Fibroblast of lung (primary cell): ENCODE measurements at places on chromosomes 6 and 20. TPM values are rescaled to one million over a fixed set of nuclear protein-coding genes. Genes with fewer than 3 reads are reported as not detected.

PREX1 gene
- 1.0 and 2.9 TPM in 2 replicates for polyA plus RNA-seq

ABHD16B gene
- polyA plus RNA-seq = not detected in 2 replicates

CDH4 gene
- 6.8 and 8.7 TPM in 2 replicates for polyA plus RNA-seq

HUS1B gene
- polyA plus RNA-seq = 0.08 and 0.11 TPM in 2 replicates

CENPW gene
- polyA plus RNA-seq = 8.3 and 25.4 TPM in 2 replicates

TRIM31 gene
- polyA plus RNA-seq = not detected in 2 replicates

GRIK2 gene
- 0.12 and 0.40 TPM in 2 replicates for polyA plus RNA-seq

RTN4IP1 gene
- 9.2 and 10.0 TPM in 2 replicates for polyA plus RNA-seq

CLPSL1 gene
- not detected in 2 replicates for polyA plus RNA-seq

WFDC2 gene
- not detected in 2 replicates for polyA plus RNA-seq

PACRG gene
- 0.30 and 0.77 TPM in 2 replicates for polyA plus RNA-seq

HTR1E gene
- not detected in 2 replicates for polyA plus RNA-seq

GNAS-AS1 gene
- polyA plus RNA-seq = 0.28 and 0.32 TPM in 2 replicates

- H3K4me3 ChIP-seq = no peak overlapping the region
- no peaks in the 10 kb centered on the region for H3K4me1 ChIP-seq
- no peak overlapping the region for H3K27ac ChIP-seq
- no peak for DNase-seq
- no peaks in the 10 kb centered on the region for H3K36me3 ChIP-seq
- no peaks in the 10 kb centered on the region for H3K27me3 ChIP-seq
These were observed 188.2 kb downstream of the SIM1 start for GRCh38 chr6:100276311-100277057.

DNA sequence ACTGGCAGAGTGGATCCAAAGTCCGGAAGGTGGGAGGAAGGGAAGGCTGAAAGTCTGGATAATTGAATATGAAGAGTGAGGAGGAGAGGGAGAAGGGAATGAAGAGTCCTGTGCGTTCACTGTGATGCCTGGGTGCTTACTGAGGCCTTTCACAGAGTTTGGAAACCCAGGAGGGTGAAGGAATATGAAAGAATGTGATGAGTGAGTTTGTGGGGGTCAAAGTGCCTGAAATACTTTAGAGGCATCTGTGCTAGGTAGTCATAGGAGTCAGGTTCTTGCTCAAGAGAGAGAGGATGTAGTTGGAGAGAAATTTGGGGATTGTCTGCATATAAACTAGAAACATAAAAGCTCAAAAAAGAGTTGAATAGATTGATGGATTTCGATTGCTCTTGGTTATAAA lies 20.7 kb downstream of the NKX2-4 start:
- H3K36me3 ChIP-seq = no peaks in the 10 kb centered on the region
- H3K27me3 ChIP-seq = no peaks in the 10 kb centered on the region
- no peaks in the 10 kb centered on the region for H3K4me1 ChIP-seq
- DNase-seq = no peak

DNA sequence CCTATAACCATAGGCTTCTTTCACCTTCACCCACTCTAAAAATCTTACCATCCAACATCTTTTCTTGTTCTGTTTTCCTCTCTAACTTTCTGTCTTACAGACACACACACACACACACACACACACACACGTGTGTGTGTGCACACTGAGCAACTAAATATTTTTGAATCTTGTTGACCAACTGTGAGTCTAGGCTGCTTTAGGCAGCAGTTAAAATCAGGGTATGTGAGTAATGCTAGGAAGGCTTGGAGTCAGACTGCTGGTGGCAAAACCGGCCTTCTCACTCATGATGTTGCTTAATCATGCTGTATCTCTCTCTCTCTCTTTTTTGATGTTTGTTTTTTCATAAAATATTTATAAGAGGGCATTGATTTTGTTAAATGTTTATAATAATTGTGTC lies 103.1 kb upstream of the TBX18 start:
- no peak for DNase-seq
- H3K27me3 ChIP-seq = no peaks in the 10 kb centered on the region
- no peak overlapping the region for H3K27ac ChIP-seq
- H3K4me3 ChIP-seq = no peak overlapping the region
- no peaks in the 10 kb centered on the region for H3K36me3 ChIP-seq

GRCh38 chr6:5730585-5731263 lies 276.0 kb downstream of the NRN1 start:
- no peaks in the 10 kb centered on the region for H3K36me3 ChIP-seq
- no peaks in the 10 kb centered on the region for H3K27me3 ChIP-seq
- no peak overlapping the region for H3K27ac ChIP-seq
- no peak overlapping the region for H3K4me3 ChIP-seq
- H3K4me1 ChIP-seq = no peaks in the 10 kb centered on the region
- DNase-seq = peak; percentile 67

GRCh38 chr6:99662616-99663015 lies 56.0 kb downstream of the PRDM13 start:
- no peak overlapping the region for H3K27ac ChIP-seq
- H3K27me3 ChIP-seq = no peaks in the 10 kb centered on the region
- H3K36me3 ChIP-seq = no peaks in the 10 kb centered on the region
- H3K4me1 ChIP-seq = no peaks in the 10 kb centered on the region
- no peak overlapping the region for H3K4me3 ChIP-seq
- no peak for DNase-seq

DNA sequence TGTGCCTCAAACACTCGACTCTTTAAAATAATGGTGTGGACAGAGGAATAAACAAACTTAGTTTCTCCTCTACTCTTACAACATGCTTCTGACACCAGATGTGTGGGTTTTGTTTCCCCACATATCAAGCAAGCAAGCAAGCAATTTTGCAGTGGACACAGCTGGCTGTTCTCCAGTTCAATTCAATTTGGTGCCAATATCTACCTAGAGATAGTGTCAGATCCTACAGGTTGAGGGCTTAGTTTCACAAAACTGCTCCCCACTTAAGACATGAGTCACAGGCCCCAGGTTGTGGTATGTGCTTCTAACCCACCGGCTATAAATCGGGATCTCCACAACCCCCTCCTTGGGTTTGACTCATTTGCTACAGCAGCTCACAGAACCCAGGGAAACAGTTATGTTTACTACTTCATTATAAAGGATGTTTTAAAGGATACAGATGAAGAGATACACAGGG lies 131.4 kb upstream of the TRAF3IP2 start:
- peaks cover 2% of the 10 kb centered on the region for H3K4me1 ChIP-seq
- peak; percentile 89 for DNase-seq
- H3K4me3 ChIP-seq = no peak overlapping the region
- no peak overlapping the region for H3K27ac ChIP-seq

DNA sequence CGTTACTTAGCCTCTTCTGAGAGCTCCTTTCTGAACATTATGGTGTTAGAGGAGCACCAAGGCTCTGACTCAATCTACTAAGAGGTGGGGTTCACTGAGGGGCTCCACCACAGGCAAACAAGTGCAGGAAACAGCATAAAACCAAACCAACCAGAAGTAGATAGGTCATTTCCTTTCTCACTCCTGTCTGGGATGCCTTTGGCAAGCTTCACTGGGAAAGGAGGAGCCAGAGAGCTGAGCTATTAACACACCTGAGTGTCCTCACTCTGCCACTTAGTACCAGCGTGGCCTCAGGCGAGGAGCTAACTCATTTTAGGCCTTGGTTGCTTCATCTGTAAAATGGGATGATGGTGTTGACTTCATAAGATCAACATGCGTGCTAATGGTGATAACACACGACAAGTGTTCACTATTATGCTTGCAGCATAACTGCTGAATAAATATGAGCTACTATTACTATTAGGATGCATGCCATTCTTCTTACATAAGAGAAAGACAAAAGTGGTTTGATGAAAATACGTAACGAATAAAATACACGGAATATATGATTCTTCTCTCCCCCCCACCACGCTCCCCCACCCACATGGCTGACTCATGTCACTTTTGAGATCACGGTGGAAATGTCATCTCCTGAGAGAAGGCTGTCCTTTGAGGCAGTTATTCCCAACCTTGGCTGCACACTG lies 185.4 kb downstream of the BCAS1 start:
- no peak overlapping the region for H3K4me3 ChIP-seq
- peaks cover 4% of the 10 kb centered on the region for H3K4me1 ChIP-seq
- no peaks in the 10 kb centered on the region for H3K27me3 ChIP-seq
- H3K36me3 ChIP-seq = no peaks in the 10 kb centered on the region
- no peak for DNase-seq
- no peak overlapping the region for H3K27ac ChIP-seq

GRCh38 chr6:147903321-147903720 lies 394.8 kb downstream of the SAMD5 start:
- no peak overlapping the region for H3K4me3 ChIP-seq
- no peaks in the 10 kb centered on the region for H3K4me1 ChIP-seq
- H3K27me3 ChIP-seq = no peaks in the 10 kb centered on the region
- no peak overlapping the region for H3K27ac ChIP-seq

GRCh38 chr6:45663251-45664221 lies 285.8 kb upstream of the SUPT3H start:
- DNase-seq = peak; percentile 46
- peaks cover 2% of the 10 kb centered on the region for H3K36me3 ChIP-seq
- no peak overlapping the region for H3K4me3 ChIP-seq
- H3K4me1 ChIP-seq = peaks cover 2% of the 10 kb centered on the region
- H3K27ac ChIP-seq = peak overlapping the region; percentile 39

DNA sequence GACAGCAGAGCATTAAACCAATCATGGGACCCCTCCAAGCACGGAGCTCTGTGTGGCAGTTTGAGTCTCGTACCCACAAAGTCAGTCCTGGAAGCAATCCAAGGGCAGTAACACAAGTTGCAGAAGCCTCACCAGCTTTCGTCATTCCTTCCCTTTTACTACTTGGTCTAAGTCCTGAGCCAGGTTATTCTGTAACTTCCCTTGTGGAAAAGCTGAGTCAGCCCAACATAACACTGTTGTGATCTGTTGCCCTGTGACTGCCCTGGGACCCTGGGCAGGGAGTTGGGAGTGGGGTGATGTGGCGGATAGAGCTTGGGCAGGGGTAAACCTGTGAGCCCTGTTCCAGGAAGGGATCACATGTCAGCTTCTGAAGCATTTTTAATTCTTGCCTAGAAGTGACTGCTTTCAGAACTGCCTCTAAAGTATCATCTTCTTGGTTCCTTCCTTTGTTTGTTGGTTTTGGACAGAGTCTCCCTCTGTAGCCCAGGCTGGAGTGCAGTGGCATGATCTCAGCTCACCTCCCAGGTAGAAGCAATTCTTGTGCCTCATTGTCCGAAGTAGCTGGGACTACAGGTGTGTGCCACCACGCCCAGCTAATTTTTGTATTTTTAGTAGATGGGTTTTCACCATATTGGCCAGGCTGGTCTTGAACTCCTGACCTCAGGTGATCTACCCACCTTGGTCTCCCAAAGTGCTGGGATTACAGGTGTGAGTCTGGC lies 183.7 kb upstream of the JAG1 start:
- H3K27me3 ChIP-seq = no peaks in the 10 kb centered on the region
- no peak overlapping the region for H3K27ac ChIP-seq
- H3K4me1 ChIP-seq = no peaks in the 10 kb centered on the region
- no peak overlapping the region for H3K4me3 ChIP-seq
- no peaks in the 10 kb centered on the region for H3K36me3 ChIP-seq

DNA sequence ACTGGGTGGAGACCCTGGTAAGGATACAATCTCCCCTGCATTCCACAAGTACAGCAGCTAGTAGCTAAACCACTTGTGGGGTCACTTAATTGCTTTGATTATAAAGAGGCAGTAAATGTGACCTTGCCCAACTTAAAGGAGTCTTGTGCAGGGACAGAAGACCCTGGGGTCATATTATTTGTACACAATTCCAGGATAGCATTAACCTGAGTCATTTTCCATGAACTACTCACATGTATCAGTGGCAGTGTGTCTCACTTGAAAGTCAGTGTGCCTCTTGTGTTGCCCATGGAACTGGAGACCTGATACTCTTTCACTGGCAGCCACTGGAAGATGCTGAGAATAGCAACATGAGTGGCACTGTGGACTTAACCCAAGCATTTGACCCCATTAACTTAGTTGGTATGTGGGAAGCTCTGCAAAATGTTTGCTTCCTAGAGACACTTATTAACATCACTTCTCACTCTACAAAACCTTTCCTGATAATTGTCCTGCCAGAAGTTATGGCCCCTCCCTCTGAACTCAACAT lies 28.9 kb downstream of the CLIC5 start:
- no peak overlapping the region for H3K27ac ChIP-seq
- no peaks in the 10 kb centered on the region for H3K36me3 ChIP-seq
- H3K27me3 ChIP-seq = no peaks in the 10 kb centered on the region
- H3K4me3 ChIP-seq = no peak overlapping the region

- no peaks in the 10 kb centered on the region for H3K27me3 ChIP-seq
- peaks cover 5% of the 10 kb centered on the region for H3K36me3 ChIP-seq
- H3K4me1 ChIP-seq = peaks cover 2% of the 10 kb centered on the region
- no peak for DNase-seq
These were observed 3.5 kb downstream of the TUBB1 start for GRCh38 chr20:59022754-59023153.

GRCh38 chr6:165663736-165664558 lies 906 bp upstream of the PDE10A start:
- peaks cover 11% of the 10 kb centered on the region for H3K27me3 ChIP-seq
- DNase-seq = no peak
- peak overlapping the region; percentile 42 for H3K4me3 ChIP-seq
- no peaks in the 10 kb centered on the region for H3K36me3 ChIP-seq
- H3K27ac ChIP-seq = no peak overlapping the region

DNA sequence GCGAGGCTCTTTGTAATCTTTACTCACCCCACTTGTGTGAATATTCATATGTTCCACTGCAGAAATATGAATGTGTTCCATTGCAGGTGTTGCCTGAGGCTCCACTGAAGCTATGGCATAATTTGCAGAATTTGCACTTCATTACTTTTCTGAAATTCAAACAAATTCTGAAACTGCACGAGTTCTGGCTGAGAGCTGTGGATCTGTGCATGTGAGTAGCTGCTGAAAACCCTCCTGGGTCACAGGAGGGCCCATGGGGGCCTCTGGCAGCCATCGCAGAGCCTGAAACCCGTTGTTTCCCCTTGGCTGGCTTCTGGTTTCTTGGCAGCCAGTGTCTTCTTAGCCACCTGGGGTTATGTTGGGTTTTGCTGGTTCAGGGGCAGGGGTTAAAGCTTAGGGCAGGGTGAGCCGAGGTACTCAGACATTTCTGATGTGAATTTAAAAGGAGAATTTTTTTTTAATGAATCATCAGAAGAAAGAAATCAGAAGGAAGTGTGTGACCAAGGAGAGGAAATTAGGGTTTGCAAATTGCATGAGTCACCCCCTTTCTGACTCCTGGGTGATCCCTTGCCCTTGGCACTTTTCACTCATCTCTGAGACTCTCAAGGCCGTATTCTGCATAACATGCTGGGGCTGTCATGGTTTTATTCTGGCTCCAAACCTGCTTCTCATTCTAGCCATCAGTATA lies 40.6 kb downstream of the TOX2 start:
- peak; percentile 94 for DNase-seq
- peaks cover 45% of the 10 kb centered on the region for H3K4me1 ChIP-seq
- peak overlapping the region; percentile 90 for H3K27ac ChIP-seq

GRCh38 chr20:2759603-2760296 lies 40.7 kb downstream of the CPXM1 start:
- DNase-seq = no peak
- no peak overlapping the region for H3K27ac ChIP-seq
- peaks cover 12% of the 10 kb centered on the region for H3K27me3 ChIP-seq
- no peak overlapping the region for H3K4me3 ChIP-seq

DNA sequence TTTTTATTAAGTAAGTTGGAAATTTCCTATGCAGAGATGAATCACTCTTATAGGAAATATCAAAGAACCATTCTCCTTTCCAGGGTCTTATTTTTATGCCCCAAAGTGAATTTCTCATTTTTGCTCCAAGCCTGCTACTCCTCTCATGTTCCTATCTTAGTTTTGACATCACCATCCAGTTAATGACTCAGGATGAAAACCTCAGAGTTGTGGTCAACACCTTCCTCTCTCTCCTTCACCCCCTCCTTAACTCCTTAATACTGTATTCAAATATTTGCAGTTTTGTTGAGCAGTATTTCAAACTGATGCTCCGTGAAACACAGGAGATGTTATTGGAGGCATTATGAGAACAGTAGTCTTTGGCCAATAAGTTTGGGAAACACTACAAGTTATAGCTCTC lies 64.1 kb downstream of the NRN1 start:
- H3K4me3 ChIP-seq = no peak overlapping the region
- H3K27ac ChIP-seq = no peak overlapping the region
- peaks cover 10% of the 10 kb centered on the region for H3K4me1 ChIP-seq
